Midbrain (tissue), 1 donor: ENCODE measurements at places on chromosomes 6 and 20.
A peak's percentile ranks its signal among the peaks of the same experiment; 100 is the strongest.

GRCh38 chr20:9330151-9330550, 184.2 kb upstream of the LAMP5 start:
- no peak for DNase-seq

DNA sequence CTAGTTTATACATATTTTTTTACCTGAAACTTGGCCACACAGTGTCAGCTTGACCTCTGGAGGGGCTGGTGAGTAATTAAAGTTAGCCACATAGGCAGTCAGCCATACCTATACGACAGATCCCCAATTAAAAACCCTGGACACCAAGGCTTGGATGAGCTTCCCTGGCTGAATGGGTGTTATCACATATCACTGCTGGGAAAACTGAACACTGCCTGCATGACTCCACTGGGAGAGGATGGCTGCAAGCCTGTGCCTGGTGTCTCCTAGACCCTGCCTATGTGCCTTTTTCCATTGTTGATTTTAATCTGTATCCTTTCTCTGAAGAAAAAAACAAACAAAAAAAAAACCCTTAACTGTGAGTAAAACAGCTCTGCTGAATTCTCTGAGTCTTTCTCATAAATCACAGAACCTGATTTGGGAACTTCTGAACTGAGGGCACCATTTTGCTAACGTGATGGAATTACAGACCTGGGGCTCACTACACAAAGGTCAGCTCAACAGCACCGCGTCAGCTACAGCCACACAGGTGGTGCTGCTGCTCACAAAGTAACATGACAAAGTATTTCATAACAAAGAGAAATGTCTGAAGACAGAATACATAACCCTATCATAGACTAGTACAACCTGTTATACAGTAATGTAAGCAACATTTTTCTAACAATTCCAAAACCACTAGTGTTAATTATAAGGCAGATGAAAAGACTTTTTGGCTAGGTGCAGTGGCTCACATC, 97.0 kb downstream of the SLC23A2 start:
- DNase-seq = no peak

DNA sequence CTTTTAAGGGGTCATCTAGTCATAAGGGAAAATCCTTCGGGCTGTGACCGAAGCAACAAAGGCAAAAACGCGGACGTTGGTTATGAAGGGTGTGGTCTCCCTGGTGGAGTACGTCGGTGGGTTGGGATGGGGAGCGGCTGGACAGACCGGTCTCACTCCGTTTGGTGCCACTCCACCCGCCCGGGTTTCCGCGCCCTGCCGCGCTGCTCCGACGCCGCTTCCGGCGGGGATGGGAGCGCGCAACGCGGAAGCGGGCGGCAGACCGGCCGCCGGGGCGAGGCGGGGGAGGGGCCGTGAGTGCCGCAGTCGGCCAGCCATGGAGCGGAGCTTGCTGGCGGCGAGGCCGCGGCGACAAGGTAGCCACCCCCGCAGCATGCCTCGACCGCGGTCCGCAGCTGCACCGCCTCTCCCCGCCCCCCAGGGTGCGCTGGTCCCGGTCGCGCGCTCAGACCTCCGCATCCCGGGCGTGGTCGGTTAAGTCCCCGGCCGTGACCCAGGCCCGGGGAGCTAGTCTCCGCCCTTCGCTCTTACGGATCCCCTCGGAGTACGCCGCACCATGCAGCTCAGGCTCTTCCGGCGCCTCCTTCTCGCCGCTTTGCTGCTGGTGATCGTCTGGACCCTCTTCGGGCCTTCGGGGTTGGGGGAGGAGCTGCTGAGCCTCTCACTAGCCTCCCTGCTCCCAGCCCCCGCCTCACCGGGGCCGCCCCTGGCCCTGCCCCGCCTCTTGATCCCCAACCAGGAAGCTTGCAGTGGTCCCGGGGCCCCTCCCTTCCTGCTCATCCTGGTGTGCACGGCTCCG, at the start of gene B3GALT4:
Gene B3GALT4, plus strand, starts transcription at position 260 of the 799 bp plus-strand sequence. Its CDS starts 297 bp downstream, at position 557.
- peak; percentile 38 for DNase-seq

DNA sequence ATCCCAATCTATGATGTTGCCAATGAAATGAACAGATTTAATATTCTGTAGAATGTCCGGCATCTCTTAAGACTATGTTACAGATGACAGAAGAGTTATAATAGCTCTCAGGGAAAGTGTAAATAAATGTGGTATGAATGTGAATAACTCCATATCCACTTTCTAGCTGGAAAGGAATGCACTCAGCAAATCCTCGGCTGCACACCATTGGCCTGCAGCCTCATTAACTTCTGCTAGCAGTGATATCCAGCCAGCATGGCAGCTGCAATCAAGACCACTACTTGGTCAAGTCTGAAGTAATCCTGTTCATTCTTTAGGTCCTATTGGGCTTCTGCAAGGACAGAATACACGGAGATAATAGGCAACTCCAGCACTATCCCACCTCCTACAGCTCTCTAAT, 17.3 kb upstream of the MICA start:
- DNase-seq = no peak
